Activated T-helper 1 cell treated with anti-CD3 and anti-CD28 coated beads, Interleukin-2, amount 50 U/mL, for 16 hours (primary cell): ENCODE measurements at places on chromosomes 3 and 15.

- no peak for DNase-seq
These were observed 4.0 kb upstream of the LMCD1 start for GRCh38 chr3:8497582-8497981.

DNA sequence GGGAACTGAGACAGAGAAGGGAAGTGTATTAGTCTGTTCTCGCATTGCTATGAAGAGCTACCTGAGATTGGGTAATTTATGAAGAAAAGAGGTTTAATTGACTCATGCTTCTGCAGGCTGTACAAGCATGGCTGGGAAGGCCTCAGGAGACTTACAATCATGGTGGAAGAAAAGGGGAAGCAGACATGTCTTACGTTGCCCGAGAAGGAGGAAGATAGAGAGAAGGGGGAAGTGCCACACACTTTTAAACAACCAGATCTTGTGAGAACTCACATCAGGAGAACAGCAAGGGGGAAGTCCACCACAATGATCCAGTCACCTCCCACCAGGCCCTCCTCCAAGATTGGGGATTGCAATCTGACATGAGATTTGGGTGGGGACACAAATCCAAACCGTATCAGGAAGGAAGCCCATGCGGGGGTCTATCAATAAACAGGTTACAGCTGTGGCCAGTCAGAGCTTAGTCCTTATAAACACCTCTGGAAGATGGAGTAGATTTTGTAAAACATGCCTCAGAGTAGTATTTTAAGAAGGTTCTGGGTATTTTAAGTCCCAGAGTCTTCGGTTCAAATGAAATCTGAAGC lies 153.9 kb downstream of the GHSR start:
- no peak for DNase-seq

GRCh38 chr15:33126559-33127290 lies 67.8 kb downstream of the FMN1 start:
- DNase-seq = peak; percentile 52

- no peak for DNase-seq
These were observed 233.8 kb downstream of the NTRK3 start for GRCh38 chr15:88022716-88023115.

- no peak for DNase-seq
These were observed 19.9 kb upstream of the TPM1 start for GRCh38 chr15:63022663-63023062.

GRCh38 chr15:77720655-77721054 lies 87.9 kb upstream of the LINGO1 start:
- no peak for DNase-seq

DNA sequence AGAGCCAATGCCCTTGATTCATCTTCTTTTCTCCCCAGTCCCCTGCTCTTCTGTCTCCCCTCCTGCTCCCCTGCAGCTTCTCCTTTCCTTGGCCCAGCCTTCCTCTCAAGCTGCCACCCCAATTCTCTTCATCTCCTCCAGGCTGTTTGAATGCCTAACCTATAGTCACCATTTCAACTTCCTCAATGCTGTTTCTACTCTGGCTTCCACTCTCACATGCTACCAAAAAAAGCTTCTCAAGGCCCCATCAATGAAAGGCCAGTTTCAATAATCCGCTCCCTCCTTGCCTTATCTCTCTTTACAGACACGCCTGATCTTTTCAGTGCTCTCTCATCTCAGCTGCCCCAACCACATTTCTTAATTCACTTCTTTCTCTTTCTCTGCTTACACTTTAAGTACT lies 212.2 kb upstream of the GPR149 start:
- DNase-seq = no peak

- DNase-seq = no peak
These were observed 194.6 kb upstream of the TPM1 start for GRCh38 chr15:62847900-62848489.

- no peak for DNase-seq
These were observed 35.6 kb upstream of the MUC4 start for GRCh38 chr3:195847055-195847950.

DNA sequence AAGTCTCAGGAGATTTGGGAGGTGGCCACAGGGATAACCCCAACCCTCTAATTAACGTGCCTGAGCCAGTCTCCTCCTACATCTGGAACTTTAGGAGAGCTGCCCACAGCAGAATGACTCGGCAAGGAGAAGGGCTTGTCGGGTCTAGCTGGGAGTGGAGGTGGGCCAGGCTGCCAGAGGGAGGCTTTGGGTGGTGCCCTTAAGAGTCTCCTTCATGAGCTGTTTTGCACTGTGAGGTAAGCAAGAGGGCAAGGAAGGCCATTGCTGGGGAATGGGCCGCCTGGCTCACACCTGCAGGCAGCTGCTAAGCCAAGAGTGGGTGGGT lies 3.6 kb upstream of the TNK2 start:
- no peak for DNase-seq

DNA sequence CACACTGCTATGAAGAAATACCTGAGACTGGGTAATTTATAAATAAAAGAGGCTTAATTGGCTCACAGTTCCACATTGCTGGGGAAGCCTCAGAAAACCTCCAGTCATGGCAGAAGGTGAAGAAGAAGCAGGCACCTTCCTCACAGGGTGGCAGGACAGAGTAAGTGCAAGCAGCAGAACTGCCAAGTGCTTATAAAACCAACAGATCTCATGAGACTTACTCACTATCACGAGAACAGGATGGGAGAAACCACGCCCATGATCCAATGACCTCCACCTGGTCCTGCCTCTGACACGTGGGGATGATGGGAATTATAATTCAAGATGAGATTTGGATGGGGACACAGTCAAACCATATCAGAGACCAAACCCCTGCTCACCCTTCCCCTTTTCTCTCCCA lies 75.0 kb downstream of the TRIM69 start:
- no peak for DNase-seq

- DNase-seq = no peak
These were observed 17.1 kb downstream of the RTP4 start for GRCh38 chr3:187385296-187385695.

DNA sequence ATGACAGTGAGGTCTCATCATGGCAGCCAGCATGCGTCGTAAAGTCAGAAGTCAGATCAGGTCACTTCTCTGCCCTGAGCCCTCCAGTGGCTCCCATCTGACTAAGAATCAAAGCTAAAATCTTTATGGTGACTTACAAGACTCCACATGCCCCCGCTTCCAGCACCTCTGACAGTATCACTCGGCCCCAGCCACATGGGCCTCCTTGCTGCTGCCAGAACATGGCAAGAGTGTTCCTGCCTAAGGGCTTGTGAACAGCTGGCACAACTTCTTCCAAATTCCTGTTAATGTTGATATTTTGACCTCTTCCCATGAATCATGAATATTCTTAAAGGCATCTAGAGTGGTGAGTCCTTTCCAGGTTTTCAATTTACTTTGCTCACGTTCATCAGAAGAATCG lies 20.5 kb downstream of the POLR2M start:
- DNase-seq = no peak

GRCh38 chr15:51051776-51052175 lies 42.9 kb downstream of the TNFAIP8L3 start:
- DNase-seq = no peak

- DNase-seq = no peak
These were observed 666.5 kb downstream of the SQOR start for GRCh38 chr15:46301291-46301690.

GRCh38 chr3:178010306-178010705 lies 525.9 kb upstream of the KCNMB2 start:
- DNase-seq = no peak

- peak; percentile 25 for DNase-seq
These were observed 25.5 kb upstream of the SNRPA1 start for GRCh38 chr15:101320501-101321052.

- DNase-seq = peak; percentile 56
These were observed 12.4 kb upstream of the RAB11A start for GRCh38 chr15:65856821-65857455.

DNA sequence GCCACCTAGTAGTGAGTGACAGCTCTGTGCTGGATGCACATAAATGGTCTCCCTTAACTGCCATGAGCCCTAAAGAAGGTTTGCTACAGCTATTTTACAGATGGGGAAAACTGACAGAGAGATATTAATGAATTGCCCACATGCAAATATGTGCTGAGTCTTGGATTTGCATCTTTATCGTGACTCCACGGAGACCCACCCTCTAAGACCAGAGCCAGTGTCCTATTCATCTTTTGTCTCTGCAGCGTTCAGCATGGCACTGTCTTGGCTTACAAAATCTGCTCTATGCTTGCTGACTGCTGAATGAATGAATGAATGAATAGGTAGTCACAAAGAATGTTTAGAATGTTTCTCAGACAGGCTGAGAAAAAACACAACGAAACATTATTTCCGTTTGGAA lies 48.3 kb downstream of the BTD start:
- no peak for DNase-seq

DNA sequence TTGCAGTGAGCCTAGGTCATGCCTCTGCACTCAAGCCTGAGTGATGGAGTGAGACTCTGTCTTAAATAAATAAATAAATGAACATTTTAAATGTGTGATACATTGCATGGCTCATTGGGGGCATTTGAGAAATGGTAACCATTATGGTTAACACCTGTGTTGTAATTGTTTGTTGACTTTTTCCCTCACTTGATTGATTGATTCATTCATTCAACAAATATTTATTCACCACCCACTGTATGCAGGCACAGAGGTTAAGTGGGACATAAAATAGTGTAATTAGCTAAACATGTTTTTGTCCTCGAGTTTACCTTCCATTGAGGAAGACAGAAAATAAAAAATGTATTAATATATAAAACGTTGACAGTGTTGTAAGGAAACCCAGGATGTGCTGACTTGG lies 127.1 kb upstream of the ANKRD28 start:
- DNase-seq = no peak
